Vagina (tissue), 2 donors: ENCODE measurements at places on chromosomes 6 and 20. TPM values are rescaled to one million over a fixed set of nuclear protein-coding genes. Genes with fewer than 3 reads are reported as not detected.

Gene LY6G6C
- total RNA-seq: not detected

Gene ULBP3
- total RNA-seq: 1.7 TPM

Gene LRRN4
- not detected for total RNA-seq

Gene FOXQ1
- total RNA-seq: 6.4 TPM

Gene LY6G6D
- total RNA-seq: not detected

Gene KIAA0408
- total RNA-seq: 4.7 TPM

Gene STMND1
- total RNA-seq: not detected

Gene PAX1
- not detected for total RNA-seq

Gene TBX18
- 9.8 TPM for total RNA-seq

Gene FAM83C
- total RNA-seq: 16.9 TPM

Gene C20orf141
- not detected for total RNA-seq

Gene RGS17
- total RNA-seq: 0.25 TPM

Gene PSORS1C2
- not detected for total RNA-seq

Gene ELOVL4
- total RNA-seq: 2.9 TPM
